ENCODE measurements at places on chromosomes 13 and 19. TPM values are rescaled to one million over a fixed set of nuclear protein-coding genes. Genes with fewer than 3 reads are reported as not detected.

- no peak for DNase-seq
Measured at GRCh38 chr19:31257426-31258130, 91.7 kb downstream of the TSHZ3 start.

DNA sequence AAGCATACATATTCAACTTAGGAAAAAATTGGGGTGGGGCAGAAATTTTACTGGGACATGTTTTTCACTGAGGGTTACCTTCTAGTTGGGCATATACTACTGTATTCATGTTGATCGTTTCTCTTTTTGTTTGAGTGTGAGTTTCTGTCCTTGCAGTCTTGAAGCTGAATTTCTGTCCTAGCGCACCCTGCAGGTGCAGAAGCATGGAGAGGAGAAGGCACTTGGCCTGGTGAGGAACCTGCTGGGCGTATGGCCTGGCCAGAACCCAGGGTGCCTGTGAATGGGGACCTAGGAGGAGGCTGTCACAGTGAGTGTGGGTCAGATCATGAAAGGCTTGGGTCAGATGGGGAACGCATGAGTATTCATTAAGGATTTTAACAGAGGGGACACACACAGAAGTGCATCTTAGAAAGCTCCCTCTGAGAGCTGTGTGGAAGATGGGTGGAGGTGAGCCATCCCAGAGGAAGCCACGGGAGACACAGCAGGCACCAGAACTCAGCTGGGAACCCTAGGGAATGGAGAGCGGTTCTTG is 36.8 kb downstream of the SERP2 start:
- no peak for DNase-seq

GRCh38 chr19:49848938-49849337 is 2.0 kb upstream of the PTOV1 start:
- no peak for DNase-seq

GRCh38 chr13:112495465-112495864 is 92.5 kb downstream of the TUBGCP3 start:
- no peak for DNase-seq

- no peak for DNase-seq
Measured at GRCh38 chr13:25473864-25474263, 102.1 kb downstream of the ATP8A2 start.

DNA sequence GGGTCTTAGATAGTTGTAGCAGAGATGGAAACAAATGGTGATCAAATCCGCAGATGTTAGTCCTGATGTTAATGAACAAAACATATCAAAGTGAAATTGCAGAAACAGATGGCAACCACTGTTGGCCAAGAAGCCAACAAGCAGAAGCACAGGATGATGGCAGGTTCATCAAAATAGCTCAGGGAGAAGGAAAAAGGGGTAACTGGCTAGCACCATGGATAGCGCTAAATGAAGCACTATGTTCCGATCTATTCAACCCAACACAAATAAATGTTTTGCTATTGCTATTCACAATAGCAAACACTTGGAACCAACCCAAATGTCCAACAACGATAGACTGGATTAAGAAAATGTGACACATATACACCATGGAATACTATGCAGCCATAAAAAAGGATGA is 413.7 kb downstream of the FGF14 start:
- DNase-seq = no peak

GRCh38 chr13:46387064-46387851 is at the start of gene RUBCNL:
RUBCNL (minus strand) TSS chr13:46387252; CDS start chr13:46372475, 14,777 bp downstream.
- no peak for DNase-seq

- DNase-seq = peak; percentile 6
Measured at GRCh38 chr13:46160471-46161066, 21.4 kb downstream of the LCP1 start.

DNA sequence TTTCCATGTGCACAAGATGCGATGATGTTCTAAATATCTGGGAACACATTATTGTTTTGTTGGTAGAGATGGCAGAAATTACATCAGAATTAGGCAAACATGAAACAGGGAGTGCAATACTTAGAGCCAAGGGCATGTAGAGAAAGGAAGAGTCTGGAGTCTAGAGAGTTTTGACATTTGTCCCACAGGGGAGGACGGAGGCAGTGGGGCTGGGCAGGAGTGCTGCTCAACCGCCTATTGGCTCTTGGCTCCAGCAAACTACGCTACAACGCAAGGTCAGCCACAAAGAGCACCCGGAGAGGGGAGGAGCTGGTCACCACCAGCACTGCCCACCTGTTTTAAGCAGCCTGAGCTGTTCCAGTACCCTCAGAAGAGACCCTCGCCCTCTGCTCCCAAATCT is 108.3 kb downstream of the ABCC4 start:
- no peak for DNase-seq

GRCh38 chr13:51225029-51225428 is 2.8 kb downstream of the FAM124A start:
- no peak for DNase-seq

GRCh38 chr19:33448159-33448516 is 73.5 kb downstream of the PEPD start:
- DNase-seq = no peak

GRCh38 chr13:40755082-40755700 is 15.8 kb downstream of the MRPS31 start:
- no peak for DNase-seq

GRCh38 chr19:41351339-41352245 is 2.1 kb downstream of the TGFB1 start:
- peak; percentile 75 for DNase-seq

GRCh38 chr19:31882709-31883108 is 462.7 kb upstream of the ZNF507 start:
- DNase-seq = no peak

GRCh38 chr13:106090001-106090400 is 445.5 kb downstream of the EFNB2 start:
- no peak for DNase-seq

DNA sequence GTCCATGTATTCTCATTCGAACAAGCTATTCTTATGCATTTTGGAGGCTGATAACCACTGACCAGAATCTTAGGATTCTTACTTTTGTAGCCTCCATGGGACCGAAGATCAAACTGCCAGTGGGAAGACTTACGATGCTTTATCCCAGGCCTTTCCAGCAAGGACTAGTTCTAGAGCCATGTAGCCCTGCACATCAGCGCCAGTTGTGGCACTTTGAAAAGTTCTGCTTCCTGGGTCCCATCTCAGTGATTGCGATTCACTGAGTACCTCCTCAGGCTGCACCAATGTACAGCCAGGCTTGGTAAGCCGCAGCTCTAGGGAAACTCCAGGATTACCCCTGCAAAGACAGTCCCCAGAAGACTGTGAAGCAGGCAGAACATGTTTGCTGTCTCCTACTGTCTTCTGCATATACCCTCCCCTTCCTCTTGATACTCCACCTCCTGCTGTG is 18.9 kb upstream of the ENOX1 start:
- peak; percentile 46 for DNase-seq

- DNase-seq = no peak
Measured at GRCh38 chr13:110644892-110645521, 29.7 kb downstream of the NAXD start.

DNA sequence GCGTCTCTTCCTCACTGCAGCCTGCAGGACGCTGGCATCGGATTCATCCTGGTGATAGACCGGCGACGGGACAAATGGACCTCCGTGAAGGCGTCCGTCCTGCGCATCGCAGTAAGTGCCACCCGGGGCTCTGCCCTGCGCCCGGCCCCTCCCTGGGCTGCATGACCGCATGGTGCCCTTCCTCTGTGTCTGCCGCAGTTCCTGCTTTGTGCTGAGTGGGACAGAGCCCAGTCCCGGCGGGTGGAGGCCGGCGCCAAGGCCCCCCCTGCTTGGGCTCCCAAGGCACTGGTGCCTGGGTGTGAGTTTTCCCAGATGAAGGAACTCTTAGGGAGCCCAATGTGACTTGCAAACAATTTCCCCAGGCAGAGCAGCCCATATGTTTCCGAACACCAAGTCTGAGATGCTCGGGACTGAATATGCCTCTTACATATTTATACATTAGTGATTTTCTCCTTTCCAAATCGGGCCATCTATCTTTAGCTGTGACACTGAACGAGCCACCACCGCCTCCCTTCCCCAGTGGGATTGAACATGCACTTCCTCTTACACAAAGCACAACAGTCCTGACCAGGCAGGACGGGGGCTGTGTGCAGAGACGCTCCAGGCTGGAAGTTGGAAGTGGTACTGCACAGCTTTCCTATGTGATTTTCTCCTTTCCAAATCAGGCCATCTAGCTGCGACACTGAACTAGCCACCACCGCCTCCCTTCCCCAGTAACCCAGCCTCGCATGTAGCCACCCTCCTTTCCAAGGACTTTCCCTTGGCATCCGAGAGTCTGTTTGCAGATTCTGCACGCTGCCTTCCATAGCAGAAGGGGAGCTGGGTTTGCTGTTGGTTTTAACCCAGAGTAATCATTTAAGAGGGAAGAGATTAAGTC is 60.1 kb upstream of the F7 start:
- DNase-seq = no peak

DNA sequence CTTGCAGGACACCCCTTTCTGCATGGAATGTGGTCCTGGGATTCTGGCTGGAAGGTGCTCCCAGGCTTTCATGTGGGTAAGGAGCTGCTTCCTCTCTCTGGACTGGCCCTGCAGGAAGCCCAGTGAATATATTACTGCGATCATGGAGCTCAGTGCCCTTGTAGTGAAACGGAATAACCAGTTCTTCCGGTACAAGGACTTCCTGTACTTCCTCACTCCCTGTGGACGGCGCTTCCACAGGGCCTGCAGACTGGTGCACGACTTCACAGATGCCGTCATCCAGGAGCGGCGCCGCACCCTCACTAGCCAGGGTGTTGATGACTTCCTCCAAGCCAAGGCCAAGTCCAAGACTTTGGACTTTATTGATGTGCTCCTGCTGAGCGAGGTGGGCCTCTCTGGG is 8.0 kb downstream of the CYP4F8 start:
- no peak for DNase-seq

GRCh38 chr13:48573213-48574007 is 40.5 kb upstream of the RCBTB2 start:
- no peak for DNase-seq

GRCh38 chr13:62292714-62293480 is 877.2 kb upstream of the PCDH20 start:
- DNase-seq = peak; percentile 3

GRCh38 chr19:38255383-38256014 is 675 bp downstream of the PPP1R14A start:
- DNase-seq = peak; percentile 55

- DNase-seq = no peak
Measured at GRCh38 chr13:74706801-74707200, 572.6 kb upstream of the KLF12 start.

GRCh38 chr13:40352380-40352778 is 314.1 kb downstream of the FOXO1 start:
- no peak for DNase-seq

The MYO1F gene
- 0.52 TPM for total RNA-seq

The CGB3 gene
- not detected for total RNA-seq

The INSL3 gene
- total RNA-seq = not detected

The NFIC gene
- 4.6 TPM for total RNA-seq

The FFAR2 gene
- total RNA-seq = not detected

The NECTIN2 gene
- total RNA-seq = 91.5 TPM

The CGB5 gene
- total RNA-seq = not detected

The SLC1A6 gene
- not detected for total RNA-seq

The APOE gene
- 1.8 TPM for total RNA-seq

The CYP2A6 gene
- not detected for total RNA-seq

The ANGPTL4 gene
- total RNA-seq = 27.5 TPM

The JAK3 gene
- total RNA-seq = 5.0 TPM

The F10 gene
- not detected for total RNA-seq
